ENCODE measurements at places on chromosomes 5 and 9.

DNA sequence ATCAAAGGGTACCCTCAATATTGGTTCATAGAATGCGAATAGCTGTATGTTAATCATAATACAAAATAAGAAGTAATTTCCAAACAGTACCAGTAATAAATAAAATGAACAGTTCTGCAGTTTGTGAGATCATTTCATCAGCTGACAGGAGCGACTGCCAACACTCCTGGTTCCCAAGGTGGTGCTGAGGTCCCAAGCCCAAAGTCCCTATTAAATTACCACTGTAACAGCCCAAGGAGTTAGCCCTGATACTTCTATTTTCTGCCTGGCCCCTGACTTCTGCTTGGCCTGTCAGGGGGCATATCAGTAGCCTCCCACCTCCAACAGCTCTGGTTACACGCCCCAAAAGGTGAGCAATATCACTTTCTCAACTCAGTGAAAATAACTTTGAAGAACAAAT, 47.1 kb downstream of the ANKH start:
- no peak for DNase-seq

DNA sequence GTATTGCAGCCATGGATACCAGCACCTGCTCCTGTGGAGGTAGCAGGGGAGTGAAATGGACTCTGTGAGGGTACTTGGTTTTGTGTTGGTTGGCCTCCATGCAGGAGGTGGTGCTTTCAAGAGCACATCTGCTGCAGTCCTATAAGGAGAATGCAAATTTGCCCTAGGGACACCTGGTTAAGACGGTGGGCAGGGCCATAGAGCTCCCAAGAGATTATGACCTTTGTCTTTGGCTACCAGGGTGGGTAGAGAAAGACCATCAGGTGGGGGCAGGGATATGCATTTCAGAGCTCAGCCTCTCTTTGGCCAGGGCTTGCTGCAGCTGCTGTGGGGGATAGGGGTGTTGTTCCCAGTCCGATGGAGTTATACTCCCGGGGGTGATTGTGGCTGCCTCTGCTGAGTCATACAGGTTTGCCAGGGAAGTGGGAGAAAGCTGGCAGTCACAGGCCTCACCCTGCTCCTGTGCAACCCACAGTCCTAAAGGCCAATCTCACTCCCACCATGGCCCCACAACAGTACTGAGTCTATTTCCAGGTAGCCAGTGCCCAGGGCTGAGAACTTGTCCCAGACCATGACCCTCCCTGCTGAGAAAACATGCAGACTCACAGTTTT, 14.0 kb upstream of the PDLIM4 start:
- no peak for DNase-seq

DNA sequence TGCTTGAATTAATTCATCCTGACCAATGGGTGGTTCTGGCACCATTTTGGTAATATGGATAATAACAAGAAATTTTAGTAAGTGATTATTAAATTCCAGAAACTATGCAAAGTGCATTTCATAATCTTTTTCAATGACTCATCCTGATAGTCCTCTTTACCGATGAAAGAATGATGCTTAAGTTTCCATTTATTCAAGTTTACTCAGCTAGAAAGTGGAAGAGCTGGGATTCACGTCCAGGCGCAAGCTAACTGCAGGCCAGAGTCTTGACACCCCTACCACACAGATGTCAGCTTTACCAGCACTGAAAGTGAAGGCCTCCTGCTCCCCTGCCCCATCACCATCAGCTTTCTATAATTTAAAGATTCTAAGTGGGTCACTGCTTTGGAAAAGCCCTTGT, 493.5 kb upstream of the WWC1 start:
- no peak for DNase-seq

DNA sequence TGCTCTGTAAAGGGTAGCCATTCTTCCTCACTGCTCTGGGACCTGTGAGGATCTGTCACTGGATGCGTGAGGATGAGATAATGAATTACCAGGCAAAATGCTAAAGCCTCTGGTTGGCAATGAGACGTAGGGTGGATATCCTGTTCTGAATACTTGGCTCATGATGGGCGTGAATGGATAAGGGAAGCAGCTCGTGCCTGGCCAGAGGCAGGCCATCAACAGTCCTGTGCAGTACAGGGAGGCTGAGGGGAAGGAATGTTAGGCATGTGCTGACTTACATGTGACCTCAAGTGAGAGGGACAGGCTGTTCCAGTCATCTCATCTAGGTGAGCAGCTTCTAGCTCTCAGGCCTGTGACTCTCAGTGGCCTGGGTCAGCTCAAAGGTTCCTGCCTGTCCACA, 172.8 kb downstream of the CARTPT start:
- no peak for DNase-seq

GRCh38 chr5:10563945-10564837, at the start of gene ANKRD33B:
TSS of gene ANKRD33B (plus strand) at chr5:10564070. CDS start at chr5:10564468, 398 bp downstream.
- peak; percentile 71 for DNase-seq

- DNase-seq = no peak
These were observed 173.8 kb upstream of the MVB12B start for GRCh38 chr9:126152622-126153362.

DNA sequence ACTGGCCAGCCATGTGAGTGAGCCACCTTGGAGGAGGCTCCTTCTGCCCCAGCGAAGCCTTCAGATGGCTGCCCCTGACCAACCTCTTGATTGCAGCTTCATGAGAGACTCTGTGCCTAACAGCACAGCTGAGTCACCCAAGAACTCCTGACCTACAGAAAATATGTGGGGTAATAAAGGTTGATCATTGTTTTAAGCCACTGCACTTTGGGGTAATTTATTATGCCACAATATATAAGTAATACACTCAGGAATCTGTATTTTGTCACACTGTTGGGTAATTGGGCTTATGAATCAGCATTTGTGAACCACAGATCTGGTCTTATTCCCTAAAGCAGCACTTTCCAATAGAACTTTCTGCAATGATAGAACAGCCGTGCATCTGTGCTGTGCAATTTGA, 24.4 kb upstream of the VDAC1 start:
- DNase-seq = no peak

- DNase-seq = no peak
These were observed 98.3 kb downstream of the F2RL2 start for GRCh38 chr5:76524868-76525267.

DNA sequence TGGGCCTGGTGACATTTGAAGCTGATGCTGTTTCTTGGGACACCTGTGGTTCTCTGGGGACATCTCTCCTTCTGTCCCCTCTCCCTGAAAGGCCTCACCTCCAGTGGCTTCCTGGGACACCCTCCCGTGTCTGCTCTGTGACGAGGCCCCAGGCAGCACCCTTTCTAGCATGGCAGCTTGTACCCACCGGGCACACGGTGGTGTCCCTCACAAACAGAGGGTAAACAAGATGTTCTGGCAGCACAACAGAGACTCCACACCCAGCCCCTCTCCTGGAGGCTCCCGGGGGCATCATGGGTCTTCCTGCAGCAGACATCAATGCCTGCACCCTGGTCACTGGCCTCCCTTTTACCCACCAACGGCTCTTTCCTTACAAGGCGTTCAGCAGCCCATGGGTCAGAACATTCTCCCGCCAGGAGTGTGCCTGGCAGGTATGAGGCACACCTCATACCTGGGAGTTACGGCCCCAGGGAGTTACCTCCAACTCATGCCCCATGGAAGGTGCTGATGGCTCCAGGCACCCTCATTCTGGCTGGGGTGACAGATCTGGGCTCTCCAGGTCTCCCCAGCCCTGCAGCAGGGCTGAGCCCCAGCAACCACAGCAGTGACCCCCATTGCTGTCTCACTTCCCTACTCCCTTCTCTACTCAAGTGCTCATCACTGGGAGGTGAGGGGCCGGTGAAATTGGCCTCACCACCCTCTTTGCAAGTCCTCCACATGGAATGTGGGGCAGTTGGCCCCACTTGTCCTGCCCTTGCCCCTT, 51.1 kb downstream of the BARX1 start:
- DNase-seq = no peak

GRCh38 chr5:107149243-107150005, 521.3 kb downstream of the EFNA5 start:
- DNase-seq = no peak

DNA sequence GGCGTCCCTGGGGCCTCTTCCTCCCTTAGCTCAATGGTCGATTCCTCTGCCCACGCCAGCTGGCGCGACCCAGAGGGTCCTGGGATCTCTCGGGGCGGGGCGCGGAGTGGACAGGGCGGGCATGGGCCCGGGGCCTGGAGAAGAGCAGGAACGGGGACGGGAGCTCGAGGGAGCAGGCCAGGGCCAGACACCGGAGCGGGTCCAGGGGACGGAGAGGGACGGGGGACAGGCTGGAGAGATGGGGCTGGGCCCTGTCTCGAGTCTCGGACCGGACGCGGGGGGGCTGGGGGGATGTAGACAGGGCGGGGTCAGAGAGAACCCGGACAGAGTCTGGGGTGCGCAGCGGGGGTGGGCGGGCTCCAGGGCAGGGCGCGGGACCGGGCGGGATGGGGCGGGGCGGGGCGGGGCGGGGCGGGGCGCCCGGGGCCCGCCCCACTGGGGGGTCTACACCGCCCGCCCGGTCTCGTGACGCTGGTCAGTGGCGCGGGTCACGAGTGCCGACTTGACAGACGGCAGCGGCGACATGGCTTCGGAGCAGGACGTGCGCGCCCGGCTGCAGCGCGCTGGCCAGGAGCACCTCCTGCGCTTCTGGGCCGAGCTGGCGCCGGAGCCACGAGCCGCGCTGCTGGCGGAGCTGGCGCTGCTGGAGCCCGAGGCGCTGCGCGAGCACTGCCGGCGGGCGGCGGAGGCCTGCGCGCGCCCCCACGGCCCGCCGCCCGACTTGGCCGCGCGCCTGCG, at the start of gene UAP1L1:
Gene UAP1L1, plus strand, starts transcription at position 508 of the 738 bp plus-strand sequence. Its CDS starts 16 bp downstream, at position 524.
- peak; percentile 64 for DNase-seq

DNA sequence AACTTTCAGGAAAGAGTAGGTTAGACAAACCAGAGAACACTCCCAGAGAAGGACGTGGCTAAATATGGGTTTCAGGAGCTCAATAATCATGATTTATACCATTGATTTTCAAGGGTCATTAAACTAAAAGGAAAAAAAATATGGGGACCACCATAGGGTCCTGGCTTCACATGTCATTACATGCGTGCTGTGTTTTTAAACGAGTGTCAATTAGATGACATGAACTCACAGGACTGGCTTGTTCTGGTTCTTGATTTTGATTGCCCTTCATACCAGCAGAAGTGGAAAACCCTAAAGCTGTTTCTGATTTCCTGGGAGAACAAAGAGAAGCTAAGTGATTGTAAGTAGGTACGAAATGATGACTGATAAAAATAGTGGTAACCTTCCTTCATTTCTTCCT, 5.8 kb downstream of the ACOT12 start:
- no peak for DNase-seq

DNA sequence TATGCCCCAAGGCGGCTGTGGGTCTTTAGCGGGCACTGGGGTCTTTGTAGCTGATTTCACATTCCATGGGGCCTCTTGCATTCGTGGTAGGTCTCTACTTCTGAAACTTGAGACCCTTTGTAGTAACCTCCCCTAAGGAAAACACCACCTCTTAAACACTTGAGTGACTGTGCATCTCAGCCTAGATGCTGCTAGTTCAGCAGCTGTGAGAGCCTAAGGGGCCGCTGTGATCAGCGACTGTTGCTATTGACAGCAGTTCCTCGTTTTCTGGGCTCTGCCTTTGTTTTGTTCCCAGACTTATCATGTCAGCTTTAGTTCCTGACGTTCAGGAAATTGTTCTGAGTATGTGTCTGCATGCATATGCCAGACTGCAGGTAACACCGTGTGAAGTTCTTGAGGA, 171.2 kb downstream of the HSPA4 start:
- DNase-seq = no peak

GRCh38 chr5:95241635-95242034, 43.3 kb downstream of the MCTP1 start:
- DNase-seq = no peak

GRCh38 chr9:7533376-7534090, 266.0 kb downstream of the DMAC1 start:
- DNase-seq = no peak

GRCh38 chr9:95642189-95642588, 125.4 kb upstream of the PTCH1 start:
- no peak for DNase-seq

DNA sequence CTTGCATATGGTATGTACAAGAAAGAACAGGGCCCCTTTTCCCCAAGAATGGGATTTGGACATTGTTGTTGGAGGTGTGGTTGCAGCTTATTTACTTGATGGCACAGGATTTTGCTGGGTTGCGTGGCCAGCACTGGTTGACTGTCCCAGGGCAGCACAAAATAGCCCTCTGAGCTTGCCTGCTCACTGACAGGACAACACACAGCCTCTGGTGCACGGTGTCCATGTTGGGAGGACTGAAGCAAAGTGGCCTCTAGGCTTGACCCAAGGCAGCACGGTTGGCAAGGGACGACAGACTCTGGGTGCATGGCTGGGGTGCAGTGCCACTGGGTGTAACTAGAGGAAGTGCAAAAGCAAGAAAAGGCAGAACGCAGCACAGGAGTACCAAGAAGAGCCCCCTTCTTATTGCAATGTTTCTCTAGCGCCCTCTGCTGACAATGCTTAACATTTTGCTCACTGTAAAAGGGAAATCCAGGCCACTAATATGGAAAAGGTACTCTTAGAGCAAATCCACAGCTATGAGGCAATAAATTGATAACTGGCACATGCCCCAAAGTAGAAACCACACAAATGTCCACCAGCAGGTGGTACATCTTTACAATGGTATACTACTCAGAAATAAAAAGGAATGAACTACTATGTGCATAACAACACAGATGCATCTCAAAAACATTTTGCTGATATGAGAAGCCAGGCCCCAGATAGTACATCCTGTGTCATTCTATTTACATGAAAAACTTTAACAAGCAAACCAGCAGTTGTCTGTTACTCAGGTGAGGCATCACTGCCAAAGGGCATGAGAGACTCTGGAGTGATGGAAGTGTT, 47.4 kb upstream of the BARX1 start:
- DNase-seq = peak; percentile 71

DNA sequence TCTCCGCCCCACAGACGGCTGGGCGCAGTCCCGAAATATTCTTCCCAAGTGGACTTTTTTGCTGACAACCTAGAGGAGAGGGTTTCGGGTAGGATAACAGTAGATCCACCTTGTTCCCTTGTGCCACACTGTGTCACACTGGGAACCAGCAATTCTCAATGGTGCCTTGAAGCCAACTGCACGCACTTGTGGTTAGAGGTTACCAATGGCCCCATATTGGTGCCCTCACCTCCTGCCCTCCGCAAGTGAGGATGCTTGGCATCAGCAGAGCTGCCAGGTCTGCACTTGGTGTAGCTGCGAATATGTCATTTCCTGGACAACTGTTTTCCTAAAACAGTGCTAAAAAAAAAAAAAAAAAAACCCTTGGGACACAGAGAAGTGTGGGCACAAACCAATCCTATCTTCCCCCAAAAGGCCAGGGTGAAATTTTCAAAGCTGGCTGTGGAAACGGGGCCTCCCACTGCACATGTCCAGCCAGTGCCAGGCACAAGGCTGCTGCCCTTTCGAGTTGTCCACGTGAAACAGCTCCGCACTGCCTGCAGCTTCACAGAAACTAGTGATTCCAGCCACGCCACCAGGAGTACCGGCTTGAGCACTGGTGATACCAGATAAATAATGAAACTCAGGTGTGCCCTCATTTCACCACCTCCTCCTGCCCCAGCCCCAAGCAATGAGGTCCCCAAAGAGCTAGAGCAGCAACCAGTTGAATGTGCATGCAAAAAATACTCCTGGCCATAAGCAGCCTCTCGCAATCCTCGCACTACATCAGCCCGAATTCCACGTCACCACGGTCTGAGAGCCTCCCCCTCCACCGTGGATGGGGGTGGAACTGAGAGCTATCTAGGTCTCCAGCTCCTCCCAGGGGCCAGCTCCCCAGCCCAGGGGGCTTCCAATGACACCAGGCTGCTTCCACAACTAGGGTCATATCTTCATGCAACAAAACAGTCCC, 51.2 kb downstream of the USP20 start:
- DNase-seq = no peak
